ENCODE measurements at places on chromosomes 3 and 15. TPM values are rescaled to one million over a fixed set of nuclear protein-coding genes. Genes with fewer than 3 reads are reported as not detected.

The GUCA1C gene
- not detected for total RNA-seq

The SEMA3B gene
- 0.26 TPM for total RNA-seq

The SHC4 gene
- total RNA-seq = 0.51 TPM

The FOXB1 gene
- not detected for total RNA-seq

The RPL32 gene
- total RNA-seq = 1,083 TPM

The RBPMS2 gene
- 0.25 TPM for total RNA-seq

The GRIP2 gene
- not detected for total RNA-seq

The PAK6 gene
- not detected for total RNA-seq

The ARPIN gene
- total RNA-seq = 10.7 TPM

The TP63 gene
- not detected for total RNA-seq

The TEX55 gene
- not detected for total RNA-seq

The CHDH gene
- total RNA-seq = 0.26 TPM

GRCh38 chr3:157530637-157531300 is 27.6 kb upstream of the VEPH1 start:
- no peak for DNase-seq

DNA sequence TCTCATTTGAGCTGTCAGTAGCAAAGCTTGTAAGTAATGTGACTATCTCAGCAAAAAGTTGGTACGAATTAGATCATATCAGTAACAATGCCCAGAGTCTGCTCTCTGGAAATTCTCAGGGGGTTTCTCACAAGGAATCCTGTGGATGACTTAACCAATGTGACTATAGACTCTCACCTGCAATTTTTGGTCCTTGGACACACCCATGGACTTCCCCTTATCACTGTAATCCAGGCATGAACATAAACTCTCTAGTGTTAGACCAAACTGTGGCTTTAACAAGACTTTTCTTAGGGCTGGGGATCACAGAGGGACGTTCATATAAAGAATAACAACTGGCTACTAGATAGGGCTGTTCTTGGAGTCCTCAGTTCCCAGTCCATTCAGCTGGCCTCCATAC is 3.9 kb upstream of the ZNF80 start:
- DNase-seq = no peak

- DNase-seq = no peak
Observed at GRCh38 chr3:57863380-57863779, 107.3 kb downstream of the SLMAP start.

GRCh38 chr3:170154569-170155143 is 26.9 kb downstream of the PHC3 start:
- DNase-seq = no peak

GRCh38 chr3:129047553-129047839 is 13.1 kb upstream of the GP9 start:
- DNase-seq = no peak

GRCh38 chr3:129252748-129253147 is 3.3 kb downstream of the COPG1 start:
- DNase-seq = no peak

GRCh38 chr15:22831473-22831872 is 7.0 kb upstream of the NIPA2 start:
- no peak for DNase-seq

DNA sequence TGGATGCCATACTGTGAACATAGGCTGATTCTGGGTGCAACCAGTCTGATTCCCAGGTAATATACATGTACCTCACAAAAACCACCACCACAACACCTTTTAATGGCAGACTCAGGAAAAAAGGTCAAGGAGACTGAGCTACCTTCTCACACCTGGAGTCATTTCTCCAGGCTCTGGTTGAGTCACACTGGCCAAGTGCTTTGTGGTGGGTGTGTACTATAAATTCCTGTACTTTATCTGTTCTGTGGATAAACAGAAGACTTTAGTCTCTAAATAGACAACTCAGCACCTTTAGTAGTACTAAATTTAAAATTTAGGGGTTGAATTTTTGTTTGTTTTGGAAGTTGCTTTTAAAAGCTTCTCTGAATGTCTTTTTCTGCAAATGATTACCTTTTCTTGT is 46.7 kb downstream of the TOP2B start:
- no peak for DNase-seq

DNA sequence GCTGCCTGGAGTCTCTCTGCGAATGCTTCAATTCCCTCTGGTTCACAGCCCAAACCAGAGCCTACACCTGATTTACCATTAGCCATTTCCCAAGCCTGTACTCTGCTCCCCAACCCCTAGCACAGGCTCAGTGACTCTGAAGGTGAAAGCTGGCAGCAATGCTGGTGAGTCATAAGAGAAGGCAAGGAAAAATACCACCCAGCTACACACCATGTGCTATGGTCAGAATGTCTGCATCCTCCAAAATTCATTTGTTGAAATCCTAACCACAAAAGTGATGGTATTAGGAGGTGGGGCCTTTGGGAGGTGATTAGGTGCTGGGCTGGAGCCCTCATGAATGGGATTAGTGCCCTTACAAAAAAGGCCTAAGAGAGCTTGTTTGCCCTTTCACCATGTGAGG is 117.1 kb upstream of the TJP1 start:
- DNase-seq = no peak

DNA sequence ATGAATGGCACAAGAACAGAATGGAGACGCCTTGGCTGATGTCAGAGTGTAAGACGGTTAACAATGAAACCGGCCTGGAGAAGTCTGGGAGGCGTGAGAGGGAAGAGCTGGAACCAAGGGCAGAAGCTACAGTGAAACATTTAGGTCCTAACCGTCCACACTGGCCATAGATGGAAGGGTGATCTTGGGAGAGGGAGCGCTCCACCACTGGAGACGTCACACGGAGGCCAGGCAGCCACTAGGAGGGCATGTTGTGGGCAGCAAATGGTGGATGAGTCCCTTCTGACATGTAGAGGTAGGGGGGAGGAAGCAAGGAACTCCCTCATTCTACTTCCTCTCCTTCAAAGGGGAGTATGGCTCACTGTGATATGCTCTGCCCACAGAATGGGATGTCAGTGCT is 23.8 kb downstream of the FEM1B start:
- no peak for DNase-seq

GRCh38 chr3:114175204-114175987 is 3.5 kb downstream of the DRD3 start:
- DNase-seq = no peak

GRCh38 chr3:62011666-62012065 is 361.7 kb downstream of the FEZF2 start:
- DNase-seq = no peak

GRCh38 chr3:168040607-168041208 is 55.0 kb downstream of the GOLIM4 start:
- DNase-seq = peak; percentile 60

GRCh38 chr3:104190681-104191080 is 1176.0 kb upstream of the ALCAM start:
- no peak for DNase-seq

- DNase-seq = no peak
Observed at GRCh38 chr3:72120039-72120438, 335.1 kb upstream of the PROK2 start.

- peak; percentile 93 for DNase-seq
Observed at GRCh38 chr3:67610458-67610857, 44.0 kb downstream of the SUCLG2 start.

- DNase-seq = no peak
Observed at GRCh38 chr3:167739190-167739810, 3.8 kb downstream of the SERPINI1 start.

- DNase-seq = no peak
Observed at GRCh38 chr3:149442043-149442442, 32.5 kb upstream of the TM4SF4 start.

DNA sequence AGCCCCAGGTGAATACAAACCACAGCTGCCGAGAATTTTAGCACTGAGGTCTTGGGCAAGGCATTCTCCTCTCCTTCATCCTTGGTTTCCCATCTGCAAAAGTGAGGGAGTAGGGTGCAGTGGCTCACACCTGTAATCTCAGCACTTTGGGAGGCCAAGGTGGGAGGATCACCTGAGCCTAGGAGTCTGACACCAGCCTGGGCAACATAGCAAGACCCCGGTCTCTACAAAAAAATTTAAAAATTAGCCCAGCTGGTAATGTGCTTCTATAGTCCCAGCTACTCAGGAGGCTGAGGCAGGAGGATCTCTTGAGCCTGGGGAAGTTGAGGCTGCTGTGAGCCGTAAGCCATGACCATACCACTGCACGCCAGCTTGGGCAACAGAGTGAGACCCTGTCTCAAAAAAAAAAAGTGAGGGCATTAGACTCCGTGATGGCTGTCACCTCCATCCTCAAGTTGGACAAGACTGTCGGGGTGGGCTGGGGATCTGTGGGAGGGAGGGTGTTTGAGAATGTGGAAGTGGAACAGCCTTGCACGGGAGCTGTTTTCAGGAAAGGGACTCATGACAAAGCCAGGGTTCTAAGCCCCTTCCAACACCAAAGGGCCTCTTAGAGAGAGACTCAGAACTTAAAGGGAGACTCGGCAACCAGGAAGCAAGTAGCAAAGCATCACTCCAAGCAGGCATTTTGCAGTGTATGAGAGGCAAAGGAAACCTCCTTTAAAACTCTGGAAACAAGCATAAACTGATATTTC is 46.0 kb upstream of the FURIN start:
- DNase-seq = no peak

GRCh38 chr3:39208463-39209055 is 16.2 kb upstream of the XIRP1 start:
- DNase-seq = peak; percentile 71

GRCh38 chr15:63857461-63857856 is 23.7 kb upstream of the HERC1 start:
- no peak for DNase-seq

DNA sequence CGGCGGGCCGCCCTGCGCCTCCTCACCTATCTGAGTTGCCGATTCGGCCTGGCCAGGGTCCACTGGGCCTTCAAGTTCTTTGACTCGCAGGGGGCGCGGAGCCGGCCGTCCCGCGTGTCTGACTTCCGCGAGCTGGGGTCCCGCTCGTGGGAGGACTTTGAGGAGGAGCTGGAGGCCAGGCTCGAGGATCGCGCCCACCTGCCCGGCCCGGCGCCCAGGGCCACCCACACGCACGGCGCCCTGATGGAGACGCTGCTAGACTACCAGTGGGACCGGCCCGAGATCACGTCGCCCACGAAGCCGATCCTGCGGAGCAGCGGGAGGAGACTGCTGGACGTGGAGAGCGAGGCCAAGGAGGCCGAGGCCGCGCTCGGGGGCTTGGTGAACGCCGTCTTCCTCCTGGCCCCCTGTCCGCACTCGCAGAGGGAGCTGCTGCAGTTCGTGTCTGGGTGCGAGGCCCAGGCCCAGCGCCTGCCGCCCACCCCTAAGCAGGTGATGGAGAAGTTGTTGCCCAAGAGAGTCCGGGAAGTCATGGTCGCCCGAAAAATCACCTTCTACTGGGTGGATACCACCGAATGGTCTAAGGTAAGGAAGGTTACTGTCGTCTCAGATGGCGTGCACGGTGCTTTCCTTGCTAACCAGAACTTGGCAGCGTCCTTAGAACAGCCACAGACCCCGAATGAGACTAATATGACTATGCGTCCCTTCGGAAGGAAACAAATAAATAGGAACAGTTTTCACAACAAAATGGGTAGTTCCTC is 567 bp downstream of the TICRR start:
- no peak for DNase-seq

DNA sequence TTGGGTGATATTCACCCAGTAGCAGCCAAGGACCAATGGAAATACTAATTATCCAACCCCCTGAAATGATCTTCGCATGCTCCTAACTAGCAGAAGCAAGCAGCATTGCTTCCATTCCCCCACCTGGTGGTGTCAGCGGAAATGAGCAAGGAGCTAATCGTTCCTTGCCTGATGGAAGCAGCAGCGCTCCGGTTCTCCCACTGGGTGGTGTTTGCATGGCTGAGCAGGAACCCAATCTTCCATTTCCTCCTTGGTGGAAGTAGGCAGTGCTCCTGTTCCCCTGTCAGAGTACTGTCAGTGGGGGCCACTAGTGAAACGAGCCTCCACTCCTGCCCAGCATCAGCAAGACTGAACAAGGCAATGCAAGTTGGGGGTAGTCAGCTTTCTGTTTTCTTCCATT is 311.5 kb downstream of the CACNA2D3 start:
- no peak for DNase-seq

GRCh38 chr15:74382004-74382816 is 14.8 kb upstream of the CYP11A1 start:
- peak; percentile 53 for DNase-seq

DNA sequence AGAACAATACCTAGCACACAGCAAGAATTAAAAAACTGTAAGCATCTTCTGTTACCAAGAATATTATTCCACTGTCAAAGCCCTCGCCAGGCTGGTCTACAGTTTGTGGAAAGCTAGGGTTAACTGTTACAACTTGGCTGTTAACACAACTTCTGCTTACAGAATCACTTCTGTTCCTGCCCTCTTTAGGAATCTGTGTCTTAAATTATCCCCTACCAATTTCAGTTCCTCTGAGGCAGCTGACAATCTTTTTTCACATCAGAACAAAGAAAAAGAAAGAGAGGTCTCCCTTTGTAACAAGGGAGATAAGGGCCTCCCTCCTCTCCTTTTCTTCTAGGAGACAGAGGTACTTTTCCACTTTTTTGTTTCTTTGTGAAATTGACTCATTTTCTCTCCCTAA is 188.9 kb downstream of the FMN1 start:
- DNase-seq = no peak

DNA sequence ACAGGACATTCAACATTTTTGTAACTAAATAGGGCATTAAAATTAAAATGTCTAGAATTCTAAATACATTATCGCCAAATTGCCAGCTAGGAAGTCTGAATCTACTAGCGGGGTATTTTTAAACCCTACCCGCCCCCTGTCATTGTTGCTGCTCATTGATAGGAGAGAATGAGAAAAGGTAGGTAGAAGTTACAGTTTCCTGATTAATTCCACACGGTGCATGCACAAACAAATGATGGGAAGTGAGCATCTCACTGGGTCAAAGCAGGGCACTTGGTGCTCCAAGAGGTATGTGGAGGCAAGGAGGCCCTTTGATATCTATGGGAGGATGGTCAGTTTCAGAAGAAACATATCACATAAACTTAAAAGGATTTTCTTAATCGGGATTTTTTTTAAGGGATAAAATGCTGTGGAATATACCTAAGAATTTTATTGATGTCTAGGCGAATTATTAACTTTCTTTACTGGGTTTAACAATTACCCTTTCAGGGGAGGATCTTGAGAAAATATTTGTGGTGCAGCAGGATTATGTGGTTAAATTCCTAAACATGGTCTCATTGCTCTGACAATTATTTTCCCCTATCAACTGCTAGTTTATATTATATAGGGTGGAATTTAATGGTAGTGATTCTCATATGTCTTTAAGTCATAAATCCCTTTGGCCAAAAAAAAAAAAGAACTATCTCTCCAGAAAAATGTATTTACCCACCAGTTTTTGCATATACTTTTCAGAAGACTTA is 236.0 kb upstream of the GOLGA6L4 start:
- DNase-seq = no peak

- DNase-seq = no peak
Observed at GRCh38 chr3:194723846-194724618, 38.3 kb downstream of the FAM43A start.

DNA sequence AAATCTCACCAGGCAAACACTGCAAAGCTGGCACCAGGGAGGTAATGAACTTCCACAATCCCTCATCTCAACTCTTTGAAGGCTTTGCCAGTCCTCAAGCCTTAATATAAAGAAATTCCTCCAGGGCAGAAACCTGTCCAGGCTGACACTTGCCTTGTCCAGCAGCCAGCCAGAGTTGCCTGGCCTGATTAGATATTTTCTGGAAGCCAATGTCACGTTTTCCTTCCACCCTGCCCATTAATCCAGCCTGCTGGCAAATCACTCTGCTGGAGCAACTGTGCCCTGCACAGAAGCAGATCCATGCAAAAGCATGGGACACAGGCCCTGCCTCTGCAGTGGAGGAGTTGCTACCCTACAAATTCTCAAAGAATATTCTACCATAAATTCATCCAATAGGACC is 56.5 kb downstream of the HEG1 start:
- no peak for DNase-seq

GRCh38 chr15:95169541-95170459 is 938.4 kb downstream of the MCTP2 start:
- DNase-seq = no peak

- peak; percentile 59 for DNase-seq
Observed at GRCh38 chr15:50909010-50909317, 481 bp downstream of the AP4E1 start.
